NCI-H1694 treated with DMSO at 0.1 percent for 48 hours (cell line): ENCODE measurements at places on chromosomes 2 and 18.

DNA sequence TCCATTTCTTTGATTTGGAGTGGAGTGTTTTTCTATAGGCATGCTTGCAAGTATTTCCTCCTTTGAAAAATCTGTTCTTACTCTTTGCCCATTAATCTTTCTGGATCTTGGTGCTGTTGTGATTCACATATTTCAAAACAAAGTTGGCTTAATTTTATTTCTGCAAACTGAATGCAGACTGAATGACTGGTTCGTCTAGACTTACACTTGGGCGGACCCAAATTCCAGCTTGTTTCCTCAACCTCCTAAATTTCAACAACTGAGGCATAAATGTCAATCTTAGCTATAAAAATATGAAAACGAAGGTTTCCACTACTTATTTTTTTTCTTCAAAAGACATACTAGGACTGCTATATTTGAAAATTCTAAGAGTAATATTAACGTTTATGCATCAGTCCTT lies 59.0 kb downstream of the ANKRD44 start:
- DNase-seq, result no peak

DNA sequence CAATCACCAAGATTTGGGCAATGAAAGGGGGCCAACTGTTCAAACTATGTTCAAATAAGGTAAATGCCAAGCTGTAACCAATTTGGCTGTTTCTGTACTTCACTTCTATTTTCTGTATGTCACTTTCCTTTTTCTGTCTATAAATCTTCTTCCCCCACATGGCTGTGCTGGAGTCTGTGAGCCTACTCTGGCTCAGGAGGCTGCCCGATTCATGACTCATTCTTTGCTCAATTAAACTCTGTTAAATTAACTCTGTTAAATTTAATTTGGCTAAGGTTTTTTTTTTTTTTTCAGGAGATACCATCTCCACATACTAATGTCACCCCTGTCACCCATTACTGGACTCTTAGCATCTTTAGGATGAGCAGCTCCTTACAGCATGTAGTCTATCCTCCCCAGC lies 178.8 kb upstream of the TWIST2 start:
- DNase-seq, result no peak

DNA sequence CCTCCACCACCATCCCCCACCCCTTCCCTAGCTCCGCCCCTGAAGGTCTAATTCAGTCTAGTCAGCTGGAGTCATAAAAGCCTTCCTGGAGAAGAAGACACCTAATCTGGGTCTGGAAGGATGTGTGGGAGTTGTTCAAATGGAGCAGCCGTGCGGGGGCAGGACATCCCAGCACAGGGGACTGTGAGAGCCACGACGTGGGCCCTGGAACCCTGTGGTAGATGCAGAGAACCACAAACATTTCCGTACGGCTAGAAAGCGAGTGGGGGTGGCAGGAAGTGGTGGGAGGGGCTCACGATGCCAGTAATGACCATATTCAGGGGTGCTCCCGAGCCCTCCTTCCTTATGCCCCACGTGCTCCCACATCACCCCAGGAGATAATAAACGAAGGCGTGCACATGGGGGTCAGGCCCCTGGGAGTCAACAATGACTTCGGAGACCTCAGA lies 20.9 kb upstream of the COL6A3 start:
- DNase-seq, result no peak

- DNase-seq, result no peak
Observed at GRCh38 chr18:24190590-24190989, 51.7 kb downstream of the CABYR start.

DNA sequence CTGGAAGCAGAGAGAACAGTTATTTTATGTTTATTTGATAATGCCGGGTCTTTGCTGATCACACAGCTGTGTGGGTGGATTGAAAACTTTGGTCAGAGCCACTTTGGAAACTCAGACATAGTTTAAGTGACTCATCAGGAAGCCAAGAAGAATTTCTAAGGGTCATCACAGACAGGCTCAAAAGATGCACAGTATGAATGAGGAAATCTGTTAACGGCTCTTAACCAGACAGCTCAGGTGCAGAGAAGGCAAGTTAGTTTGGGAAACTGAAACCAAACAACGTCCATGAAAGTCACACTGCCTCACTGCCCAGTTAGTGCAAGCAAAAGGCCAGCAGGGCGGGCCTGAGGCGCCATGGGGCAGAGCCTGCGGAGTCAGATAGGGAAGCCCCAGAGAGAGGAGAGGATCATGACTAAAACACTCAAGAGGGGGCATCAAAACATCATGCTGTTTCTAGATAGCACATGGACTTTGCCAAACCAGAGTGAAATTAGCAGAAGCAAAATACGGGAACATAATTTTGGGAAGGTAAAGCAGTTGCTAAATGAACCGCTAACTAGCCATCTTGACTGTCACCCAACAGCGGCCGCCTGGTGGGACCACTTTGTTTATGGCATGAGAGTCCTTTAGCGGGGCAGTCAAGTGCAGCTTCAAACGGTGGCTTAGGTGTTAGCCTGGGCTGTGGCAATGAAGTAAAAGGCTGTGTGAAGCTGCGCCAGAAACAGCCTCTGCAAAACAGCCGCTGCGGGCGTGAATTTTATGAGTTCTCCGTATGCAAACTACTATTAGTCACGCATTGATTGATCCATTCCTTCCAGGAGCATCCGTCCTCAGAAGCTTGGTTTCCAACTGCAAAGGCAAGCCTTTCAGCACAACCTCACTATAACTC lies 101.2 kb downstream of the KCTD18 start:
- DNase-seq, result no peak

GRCh38 chr2:191891656-191892055 lies 44.8 kb upstream of the CAVIN2 start:
- DNase-seq, result no peak

DNA sequence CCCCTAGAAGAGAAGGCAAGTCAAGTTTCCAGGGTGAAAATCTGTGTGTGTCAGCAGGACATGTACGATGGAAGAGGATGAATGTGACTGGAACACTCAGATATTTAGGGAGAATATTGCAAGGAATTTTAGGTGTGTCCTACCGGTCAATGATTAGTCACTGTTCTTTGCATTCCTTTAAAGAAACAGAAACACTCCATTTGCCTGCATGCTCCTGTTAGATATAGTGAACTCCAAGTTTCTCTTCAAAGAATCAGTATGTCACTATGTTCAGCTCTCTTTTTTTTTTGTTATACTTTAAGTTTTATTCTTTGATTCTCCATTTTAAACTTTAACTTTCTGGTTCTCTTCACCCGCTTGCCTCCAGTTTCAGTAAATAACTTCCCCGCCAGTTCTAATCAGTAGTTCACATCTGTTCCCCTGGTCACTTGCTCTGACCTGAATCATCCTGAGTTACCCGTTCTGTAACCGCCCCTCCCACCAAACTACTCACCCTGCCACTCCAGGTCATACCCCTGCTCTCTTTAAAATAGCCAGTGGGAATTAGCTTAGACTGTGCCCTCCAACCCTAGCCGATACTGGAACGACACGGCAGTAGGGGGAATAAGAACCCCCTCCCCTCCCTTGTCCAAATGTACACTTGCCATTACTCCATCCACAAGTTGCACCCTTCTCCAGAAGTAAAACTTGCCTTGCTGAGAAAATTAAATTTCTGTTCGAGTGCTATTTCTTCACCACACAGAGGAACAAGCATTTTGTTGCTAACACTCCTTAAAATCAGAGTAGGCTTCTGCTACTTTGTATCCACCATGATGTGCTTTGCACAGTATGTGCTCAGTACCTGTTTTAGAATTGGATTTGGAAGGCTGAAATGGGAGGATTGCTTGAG lies 268.4 kb downstream of the METTL4 start:
- DNase-seq, result no peak

DNA sequence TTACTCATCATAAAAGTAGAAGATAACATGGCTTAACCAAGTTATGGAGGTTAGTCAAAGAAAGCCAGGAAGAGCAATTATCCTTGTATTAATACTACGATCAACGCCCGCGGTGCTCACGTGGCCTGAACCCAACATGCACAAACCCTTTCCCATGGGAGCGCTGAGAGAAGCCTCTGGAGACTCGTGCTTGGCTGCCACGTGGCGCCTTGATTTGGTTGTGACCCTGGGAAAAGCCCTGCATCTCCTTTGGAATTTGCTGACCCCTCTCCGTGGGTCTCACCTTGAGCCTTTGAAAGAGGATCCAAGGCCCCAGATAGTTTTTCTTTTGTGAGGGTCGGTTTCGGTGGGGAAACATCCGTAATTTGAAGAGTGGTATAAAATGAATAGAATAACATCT lies 255.6 kb downstream of the DCDC2C start:
- no peak for DNase-seq

DNA sequence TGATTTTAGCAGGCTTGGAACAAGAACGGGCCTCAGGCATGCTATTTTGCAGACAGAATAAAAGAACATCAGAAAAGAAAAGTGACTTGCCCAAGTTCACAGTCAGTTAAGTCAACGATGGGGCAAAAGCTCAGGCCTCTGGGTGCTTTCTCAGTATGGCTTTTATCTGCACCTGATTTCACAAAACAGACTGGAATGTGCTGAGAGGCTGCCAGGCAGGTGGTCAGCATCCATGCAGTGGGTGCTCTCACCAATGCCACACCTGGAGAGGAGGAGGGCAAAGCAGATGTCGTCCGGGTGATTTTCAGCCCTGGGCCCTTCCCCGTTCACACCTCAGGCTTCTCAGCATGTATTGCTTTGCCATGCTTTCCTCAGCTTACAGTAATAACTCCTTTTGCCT lies 854.6 kb downstream of the RNF144A start:
- DNase-seq, result no peak

GRCh38 chr2:224729435-224729834 lies 13.3 kb upstream of the CCDC195 start:
- no peak for DNase-seq

- DNase-seq, result no peak
Observed at GRCh38 chr2:119996148-119996547, 16.7 kb upstream of the EPB41L5 start.

DNA sequence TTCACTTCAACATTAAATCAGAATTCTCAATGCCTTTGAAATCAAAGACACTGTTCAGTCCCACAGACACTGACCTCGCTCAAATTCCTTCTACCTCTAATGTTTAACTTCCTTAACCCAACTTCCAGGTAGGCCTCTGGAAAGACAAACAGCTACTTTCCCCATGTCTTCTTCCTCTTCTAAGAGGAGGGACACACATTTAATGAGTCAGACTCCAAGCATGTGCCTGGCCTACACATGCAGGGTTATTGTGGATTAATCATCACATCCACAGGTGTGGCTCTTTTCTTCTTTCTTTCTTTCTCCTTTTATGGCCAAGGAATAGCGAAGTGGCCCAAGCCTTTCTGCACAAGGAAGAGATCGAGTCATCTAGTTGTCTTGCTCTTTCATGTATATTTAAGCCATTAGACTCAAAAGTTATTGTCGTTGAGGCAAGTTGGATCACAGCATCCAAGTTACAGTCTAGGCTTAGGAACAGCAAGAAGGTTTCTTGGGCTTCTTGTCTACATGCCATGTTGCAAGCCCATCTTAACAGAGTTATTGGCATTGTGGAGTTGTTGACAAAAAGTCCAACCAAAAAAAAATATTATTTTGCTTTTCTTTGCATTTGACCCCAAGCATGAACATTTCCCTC lies 387.8 kb downstream of the IRS1 start:
- DNase-seq, result no peak

DNA sequence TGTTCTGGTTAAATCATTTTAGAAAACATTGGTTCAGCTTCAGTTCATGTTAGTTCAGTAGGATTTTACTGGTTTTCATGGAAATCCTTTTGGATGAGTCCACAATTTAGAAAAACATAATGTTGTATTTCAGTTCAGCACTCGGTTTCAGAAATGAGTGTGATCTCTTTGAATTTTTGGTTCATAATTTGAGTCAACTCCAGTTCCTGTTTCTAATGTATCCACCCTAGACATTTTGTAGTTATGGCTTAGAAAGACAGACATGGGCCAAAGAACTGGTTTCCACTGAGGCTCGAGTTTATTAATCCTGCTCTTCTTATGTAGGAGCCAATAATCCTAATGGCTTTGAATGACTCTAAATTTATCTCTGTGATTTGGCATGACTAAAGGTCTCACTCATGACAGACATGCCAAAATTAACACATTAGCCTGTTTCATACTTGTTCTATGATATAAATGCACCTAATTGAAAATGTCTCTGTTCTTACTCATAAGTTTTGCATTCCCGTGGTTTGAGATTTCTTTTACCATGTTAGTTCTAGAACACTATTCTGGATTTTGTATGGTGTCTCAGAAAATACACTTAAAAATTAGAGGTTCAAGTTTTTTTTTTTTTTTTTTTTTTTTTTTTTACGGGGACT lies 82.3 kb upstream of the SPRED2 start:
- DNase-seq, result no peak
